ENCODE measurements at places on chromosomes 6 and 20.

DNA sequence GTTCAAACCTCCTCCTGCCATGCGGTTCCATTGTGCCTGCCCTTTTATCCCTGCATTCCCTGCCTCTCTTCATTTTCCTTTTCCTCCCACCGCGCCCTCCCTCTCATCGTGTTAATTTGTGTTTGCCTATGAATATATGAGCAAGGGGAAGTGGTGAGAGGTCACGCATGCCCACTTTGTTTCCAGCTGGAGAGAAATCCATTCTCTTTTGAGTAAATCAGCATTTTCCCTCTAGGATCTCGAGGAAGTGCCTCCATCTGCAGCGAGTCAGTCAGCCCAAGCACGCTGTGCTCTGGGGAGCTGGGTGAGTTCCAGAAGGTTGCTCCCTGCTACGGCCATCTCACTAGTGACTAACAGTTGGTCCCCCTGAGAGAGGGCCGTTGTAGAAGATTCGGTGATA, 42.9 kb downstream of the CDH26 start:
- H3K27ac ChIP-seq = no peak overlapping the region
- no peak for DNase-seq
- H3K4me1 ChIP-seq = peaks cover 10% of the 10 kb centered on the region
- no peak overlapping the region for H3K4me3 ChIP-seq
- H3K27me3 ChIP-seq = no peaks in the 10 kb centered on the region
- no peaks in the 10 kb centered on the region for H3K36me3 ChIP-seq

- no peak overlapping the region for H3K27ac ChIP-seq
- H3K4me1 ChIP-seq = peaks cover 20% of the 10 kb centered on the region
- peaks cover 3% of the 10 kb centered on the region for H3K36me3 ChIP-seq
- H3K27me3 ChIP-seq = peaks cover 93% of the 10 kb centered on the region
Measured at GRCh38 chr6:10882657-10883171, 873 bp upstream of the GCM2 start.

- H3K27me3 ChIP-seq = no peaks in the 10 kb centered on the region
- peaks cover 25% of the 10 kb centered on the region for H3K36me3 ChIP-seq
- no peak for DNase-seq
- H3K4me3 ChIP-seq = no peak overlapping the region
- H3K4me1 ChIP-seq = peaks cover 8% of the 10 kb centered on the region
- peak overlapping the region; percentile 82 for H3K27ac ChIP-seq
Measured at GRCh38 chr6:158631678-158632537, 12.6 kb downstream of the DYNLT1 start.

GRCh38 chr6:25124216-25124715, 154.9 kb upstream of the CARMIL1 start:
- no peak overlapping the region for H3K4me3 ChIP-seq
- DNase-seq = no peak

- H3K4me1 ChIP-seq = peaks cover 30% of the 10 kb centered on the region
- H3K4me3 ChIP-seq = peak overlapping the region; percentile 90
- no peaks in the 10 kb centered on the region for H3K36me3 ChIP-seq
- H3K27me3 ChIP-seq = peaks cover 50% of the 10 kb centered on the region
- DNase-seq = peak; percentile 11
Measured at GRCh38 chr6:13488015-13488895, 855 bp upstream of the GFOD1 start.

- no peak overlapping the region for H3K4me3 ChIP-seq
- peaks cover 5% of the 10 kb centered on the region for H3K4me1 ChIP-seq
- H3K27me3 ChIP-seq = no peaks in the 10 kb centered on the region
- no peak for DNase-seq
- no peak overlapping the region for H3K27ac ChIP-seq
Measured at GRCh38 chr6:104402572-104402971, 457.1 kb downstream of the HACE1 start.

DNA sequence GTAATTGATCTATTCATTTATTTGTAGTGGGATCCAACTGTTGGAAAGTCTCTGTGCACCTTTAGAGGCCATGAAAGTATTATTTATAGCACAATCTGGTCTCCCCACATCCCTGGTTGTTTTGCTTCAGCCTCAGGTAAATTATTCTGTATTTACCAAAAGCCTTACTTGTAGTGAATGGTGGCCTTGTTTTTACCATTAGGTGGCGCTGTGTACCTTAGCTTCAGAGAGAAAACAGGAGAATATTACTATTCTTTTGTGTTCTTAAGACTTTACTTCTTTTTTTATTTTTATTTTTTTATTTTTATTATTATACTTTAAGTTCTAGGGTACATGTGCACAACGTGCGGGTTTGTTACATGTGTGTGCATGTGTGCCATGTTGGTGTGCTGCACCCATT, 23.7 kb downstream of the PEX7 start:
- peaks cover 3% of the 10 kb centered on the region for H3K4me1 ChIP-seq
- no peak overlapping the region for H3K27ac ChIP-seq
- H3K27me3 ChIP-seq = no peaks in the 10 kb centered on the region
- H3K36me3 ChIP-seq = peaks cover 38% of the 10 kb centered on the region
- no peak overlapping the region for H3K4me3 ChIP-seq

- no peaks in the 10 kb centered on the region for H3K27me3 ChIP-seq
- peaks cover 4% of the 10 kb centered on the region for H3K36me3 ChIP-seq
- DNase-seq = no peak
- no peak overlapping the region for H3K27ac ChIP-seq
- no peaks in the 10 kb centered on the region for H3K4me1 ChIP-seq
Measured at GRCh38 chr6:20732896-20733295, 198.6 kb downstream of the CDKAL1 start.

DNA sequence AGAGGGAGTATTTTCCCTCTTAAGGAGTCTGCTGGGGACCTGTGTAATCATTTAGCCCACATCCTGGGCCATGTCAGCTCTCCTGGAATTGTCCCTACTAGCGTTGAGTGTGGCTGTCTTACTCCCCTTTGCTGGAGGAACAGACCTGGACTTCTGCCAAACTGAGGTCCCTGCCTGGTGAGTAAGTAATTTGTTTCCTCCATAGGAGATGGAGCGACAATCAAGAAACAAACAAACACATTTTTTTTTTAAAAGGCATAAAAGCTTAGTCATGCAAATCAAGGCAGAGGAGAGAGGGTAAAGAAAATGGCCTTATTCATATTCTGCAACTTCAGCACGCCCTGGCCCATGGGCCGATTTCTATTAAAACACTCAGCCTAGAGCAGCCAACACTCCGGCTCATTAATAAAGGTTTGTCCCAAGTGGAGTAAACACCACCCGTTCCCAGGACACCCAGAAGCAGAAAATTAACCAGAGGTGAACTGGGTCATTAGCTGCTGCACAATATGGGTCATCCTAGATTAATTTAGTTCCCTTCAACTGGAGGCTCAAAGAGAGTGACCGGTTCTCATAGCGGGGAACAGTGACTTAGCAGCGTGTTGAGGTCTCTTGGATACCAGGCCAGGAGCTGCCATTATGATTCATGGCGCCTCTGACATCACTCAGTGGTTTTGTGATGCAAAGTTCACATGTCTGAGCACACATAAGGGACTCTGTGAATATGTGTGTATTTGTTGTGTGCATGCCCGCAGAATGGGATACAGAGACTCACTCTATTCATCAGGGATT, 165.0 kb upstream of the SULF2 start:
- no peaks in the 10 kb centered on the region for H3K27me3 ChIP-seq
- H3K27ac ChIP-seq = peak overlapping the region; percentile 45
- H3K36me3 ChIP-seq = no peaks in the 10 kb centered on the region
- H3K4me3 ChIP-seq = no peak overlapping the region
- H3K4me1 ChIP-seq = peaks cover 23% of the 10 kb centered on the region

- no peaks in the 10 kb centered on the region for H3K36me3 ChIP-seq
- H3K27me3 ChIP-seq = peaks cover 33% of the 10 kb centered on the region
- peak within 1 kb of the TSS; percentile 68 for H3K4me3 ChIP-seq
- no peak within 1 kb of the TSS for H3K27ac ChIP-seq
- H3K4me1 ChIP-seq = peaks cover 11% of the 10 kb centered on the region
- peak; percentile 59 for DNase-seq
Measured at GRCh38 chr20:62816884-62817873, at the start of gene COL9A3. Gene COL9A3, plus strand, starts transcription at chr20:62817050. Its CDS starts 15 bp downstream, at chr20:62817065.

DNA sequence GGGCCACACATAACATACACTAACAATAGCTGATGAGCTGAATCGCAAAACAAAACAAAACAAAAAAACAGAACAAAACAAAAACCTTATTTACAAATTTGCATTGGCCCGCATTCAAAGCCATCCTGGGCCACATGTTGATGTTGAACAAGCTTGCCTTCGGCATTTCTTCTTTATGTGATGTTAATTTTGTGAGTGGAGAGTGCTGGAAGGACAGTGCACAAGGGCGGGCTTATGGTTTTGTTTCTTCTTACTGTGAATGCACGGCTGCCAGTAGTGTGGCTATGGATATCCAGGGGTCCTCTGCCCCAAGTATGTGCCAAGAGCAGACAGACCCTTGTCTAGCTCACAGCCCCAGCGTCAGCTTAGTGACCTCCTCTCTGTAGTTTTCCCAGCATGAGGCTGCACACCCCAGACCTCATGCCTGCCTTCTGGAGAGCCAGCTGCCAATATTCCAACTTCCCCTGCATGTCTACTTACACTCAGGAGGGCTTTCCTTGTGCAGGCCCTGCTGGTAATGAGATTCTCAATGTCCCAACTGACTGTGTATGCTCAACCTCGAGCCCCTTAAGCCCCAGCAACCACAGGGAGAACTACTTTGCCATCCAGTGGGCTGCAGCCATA, 24.9 kb downstream of the ZNF292 start:
- H3K4me1 ChIP-seq = peaks cover 16% of the 10 kb centered on the region
- peaks cover 20% of the 10 kb centered on the region for H3K36me3 ChIP-seq
- H3K4me3 ChIP-seq = no peak overlapping the region
- no peak for DNase-seq
- peak overlapping the region; percentile 35 for H3K27ac ChIP-seq

DNA sequence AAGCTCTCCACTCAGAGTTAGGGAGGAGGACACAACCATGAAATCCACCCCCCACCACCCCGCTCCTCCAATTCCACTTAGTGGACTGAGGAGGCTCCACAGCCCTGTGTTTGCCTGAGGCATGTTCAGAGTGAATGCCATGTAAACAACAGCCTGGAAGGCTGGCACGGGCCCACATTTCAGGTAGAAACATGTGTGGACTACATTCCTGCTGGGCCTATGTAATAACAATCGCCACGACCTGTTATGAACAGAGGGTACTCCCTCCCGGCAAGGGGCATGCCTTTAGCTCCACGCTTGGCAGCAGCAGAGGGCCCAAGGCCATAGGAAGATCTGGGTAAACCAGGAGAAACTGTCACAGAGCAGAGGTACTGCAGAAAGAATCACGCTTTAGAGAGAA, 65.5 kb downstream of the ISM1 start:
- no peaks in the 10 kb centered on the region for H3K36me3 ChIP-seq
- no peak overlapping the region for H3K27ac ChIP-seq
- no peak overlapping the region for H3K4me3 ChIP-seq

DNA sequence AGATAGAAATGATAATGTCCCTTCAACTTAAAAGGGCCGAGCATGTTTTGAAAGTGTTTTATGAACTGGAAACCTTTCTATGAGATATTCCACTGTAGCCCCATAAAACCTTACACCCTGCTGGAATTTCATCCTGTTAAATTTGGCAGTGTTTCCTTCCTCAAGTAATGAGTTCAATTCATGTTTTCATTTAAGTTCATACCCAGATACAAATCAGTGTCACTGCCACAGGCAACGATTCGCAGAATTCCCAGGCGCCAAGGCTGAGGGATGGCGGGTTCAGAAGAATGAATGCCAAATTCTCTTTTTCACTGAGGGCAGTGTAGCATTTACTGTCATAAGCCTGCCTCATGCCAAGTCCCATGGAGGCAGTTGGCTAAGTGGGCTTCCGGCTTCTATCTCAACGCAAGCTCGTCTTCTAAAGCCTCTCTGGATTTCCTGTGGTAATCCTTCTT, 511.8 kb upstream of the ID4 start:
- H3K4me3 ChIP-seq = no peak overlapping the region
- no peaks in the 10 kb centered on the region for H3K36me3 ChIP-seq
- H3K4me1 ChIP-seq = peaks cover 30% of the 10 kb centered on the region
- H3K27me3 ChIP-seq = no peaks in the 10 kb centered on the region
- no peak overlapping the region for H3K27ac ChIP-seq
- no peak for DNase-seq

GRCh38 chr6:44179648-44180047, 21.0 kb downstream of the CAPN11 start:
- H3K36me3 ChIP-seq = no peaks in the 10 kb centered on the region
- DNase-seq = no peak
- H3K27me3 ChIP-seq = no peaks in the 10 kb centered on the region
- H3K4me3 ChIP-seq = no peak overlapping the region

DNA sequence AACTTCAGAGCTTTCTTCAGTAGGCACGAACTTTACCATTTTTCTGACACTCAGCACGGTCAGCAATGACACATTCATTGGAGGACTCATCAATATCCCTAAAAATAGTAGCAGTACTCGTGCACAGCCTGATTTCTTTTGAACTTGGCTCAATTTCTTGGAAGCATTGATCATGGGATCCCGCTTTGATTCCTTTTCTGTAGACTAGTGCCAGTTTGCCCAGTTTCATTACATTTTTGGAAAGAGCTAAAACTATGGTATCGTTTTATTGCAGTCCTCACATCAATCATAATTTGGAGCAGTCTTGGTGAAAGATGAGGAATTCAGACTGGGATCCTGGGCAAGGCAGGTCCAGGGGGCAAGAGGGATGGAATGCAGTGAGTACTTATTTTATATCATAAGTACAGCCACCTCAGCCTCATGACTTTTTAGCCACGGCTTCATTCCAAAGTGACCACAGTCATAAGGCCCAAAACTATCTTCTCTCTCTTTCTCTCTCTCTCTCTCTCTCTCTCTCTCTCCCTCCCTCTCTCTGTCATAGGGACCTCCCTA, 170.9 kb upstream of the AKAP12 start:
- no peak overlapping the region for H3K27ac ChIP-seq
- H3K4me3 ChIP-seq = no peak overlapping the region
- peaks cover 30% of the 10 kb centered on the region for H3K4me1 ChIP-seq

DNA sequence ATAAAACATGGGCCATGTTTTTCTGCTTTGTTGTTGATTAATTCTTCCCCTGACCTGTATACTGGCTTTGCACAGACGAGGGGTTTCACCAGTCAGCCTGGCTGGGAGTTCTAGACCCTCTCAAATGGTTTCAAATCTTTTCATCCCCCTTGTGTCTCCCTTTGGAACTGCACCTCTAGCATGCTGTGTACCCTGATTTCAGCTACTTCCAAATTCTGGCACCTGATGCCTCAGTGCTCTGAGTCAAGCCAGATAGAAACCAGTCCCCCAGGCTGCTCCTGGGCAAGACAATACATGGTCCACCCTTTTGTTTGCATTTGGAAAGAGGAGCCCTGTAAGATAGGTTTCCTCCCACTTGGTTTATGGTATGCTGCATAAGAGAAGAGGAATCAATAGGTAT, 290.2 kb downstream of the BTBD3 start:
- no peak overlapping the region for H3K27ac ChIP-seq
- H3K4me3 ChIP-seq = no peak overlapping the region
- H3K4me1 ChIP-seq = peaks cover 6% of the 10 kb centered on the region
- DNase-seq = peak; percentile 54
- no peaks in the 10 kb centered on the region for H3K27me3 ChIP-seq

Data from neural crest cell (in vitro differentiated cells).